Activated gamma-delta T cell (primary cell): ENCODE measurements at places on chromosomes 7 and 10.

DNA sequence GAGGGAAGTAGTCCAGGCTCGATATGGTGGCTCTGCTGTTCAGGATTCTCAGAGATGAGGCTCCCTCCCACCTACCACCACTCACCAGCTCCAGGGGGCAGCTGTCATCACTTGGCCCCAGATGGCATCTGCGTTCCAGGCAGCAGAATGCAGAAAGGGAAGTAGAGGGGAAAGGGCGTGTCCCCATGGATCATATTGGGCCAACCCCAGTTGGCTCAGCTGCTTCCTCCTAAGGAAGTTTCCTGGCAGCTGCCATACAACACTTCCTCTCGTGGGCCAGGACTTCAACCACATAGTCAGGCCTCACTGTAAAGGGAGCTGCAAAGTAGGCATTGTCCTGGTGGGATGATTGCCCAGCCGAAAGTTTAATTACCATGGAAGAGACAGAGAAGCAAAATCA, 1.6 kb upstream of the TEX36 start:
- no peak for DNase-seq

- no peak for DNase-seq
Observed at GRCh38 chr7:153473185-153473584, 579.0 kb upstream of the DPP6 start.

DNA sequence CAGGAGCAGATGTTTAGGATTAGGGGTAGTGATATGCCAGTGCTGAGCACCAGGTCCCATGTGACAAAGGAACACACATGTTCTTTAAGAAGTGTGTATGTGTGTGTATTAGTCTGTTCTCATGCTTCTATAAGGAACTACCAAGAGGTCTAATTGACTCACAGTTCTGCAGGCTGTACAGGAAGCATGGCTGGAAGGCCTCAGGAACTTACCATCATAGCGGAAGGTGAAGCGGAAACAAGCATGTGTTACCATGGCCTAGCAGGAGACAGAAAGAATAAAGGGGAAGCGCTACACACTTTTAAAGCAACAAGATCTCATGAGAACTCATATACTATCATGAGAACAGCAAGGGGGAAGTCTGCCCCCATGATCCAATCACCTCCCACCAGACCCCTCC, 22.8 kb upstream of the PDZD8 start:
- no peak for DNase-seq

DNA sequence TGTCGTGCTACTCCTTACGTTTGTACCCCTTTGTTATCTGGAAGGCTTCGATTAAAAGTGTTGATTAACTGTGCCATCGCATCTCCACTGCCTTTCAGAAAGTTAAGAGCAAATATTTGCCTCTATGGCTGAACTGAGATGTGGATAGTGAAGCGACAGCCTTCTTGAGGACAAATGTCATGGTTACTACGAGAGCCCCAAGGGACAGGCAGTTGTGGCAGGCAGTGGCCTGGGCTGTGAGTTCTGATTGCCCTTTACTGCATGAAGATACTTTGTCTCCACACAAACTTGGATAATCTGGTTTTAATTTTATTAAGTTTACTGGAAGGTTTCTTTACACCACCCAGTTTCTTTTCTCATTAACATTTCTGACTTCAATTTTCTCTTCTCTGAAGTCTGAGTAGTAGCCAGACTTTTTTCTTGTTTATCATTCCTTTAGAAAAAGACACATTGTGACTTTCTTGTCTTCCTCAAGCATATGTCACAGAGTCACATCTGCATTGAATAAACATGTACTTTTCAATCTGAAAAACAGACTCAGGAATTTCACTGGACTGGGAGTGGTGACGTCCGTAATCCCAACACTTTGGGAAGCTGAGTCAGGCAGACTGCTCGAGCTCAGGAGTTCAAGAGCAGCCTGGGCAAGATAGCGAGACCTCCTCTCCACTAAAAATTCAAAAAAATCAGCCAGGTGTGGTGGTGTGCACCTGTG, 1.5 kb downstream of the TAS2R41 start:
- no peak for DNase-seq

GRCh38 chr10:36450380-36450779, 675.0 kb upstream of the ANKRD30A start:
- DNase-seq = no peak

- no peak for DNase-seq
Observed at GRCh38 chr10:131162866-131163843, 148.4 kb downstream of the TCERG1L start.

DNA sequence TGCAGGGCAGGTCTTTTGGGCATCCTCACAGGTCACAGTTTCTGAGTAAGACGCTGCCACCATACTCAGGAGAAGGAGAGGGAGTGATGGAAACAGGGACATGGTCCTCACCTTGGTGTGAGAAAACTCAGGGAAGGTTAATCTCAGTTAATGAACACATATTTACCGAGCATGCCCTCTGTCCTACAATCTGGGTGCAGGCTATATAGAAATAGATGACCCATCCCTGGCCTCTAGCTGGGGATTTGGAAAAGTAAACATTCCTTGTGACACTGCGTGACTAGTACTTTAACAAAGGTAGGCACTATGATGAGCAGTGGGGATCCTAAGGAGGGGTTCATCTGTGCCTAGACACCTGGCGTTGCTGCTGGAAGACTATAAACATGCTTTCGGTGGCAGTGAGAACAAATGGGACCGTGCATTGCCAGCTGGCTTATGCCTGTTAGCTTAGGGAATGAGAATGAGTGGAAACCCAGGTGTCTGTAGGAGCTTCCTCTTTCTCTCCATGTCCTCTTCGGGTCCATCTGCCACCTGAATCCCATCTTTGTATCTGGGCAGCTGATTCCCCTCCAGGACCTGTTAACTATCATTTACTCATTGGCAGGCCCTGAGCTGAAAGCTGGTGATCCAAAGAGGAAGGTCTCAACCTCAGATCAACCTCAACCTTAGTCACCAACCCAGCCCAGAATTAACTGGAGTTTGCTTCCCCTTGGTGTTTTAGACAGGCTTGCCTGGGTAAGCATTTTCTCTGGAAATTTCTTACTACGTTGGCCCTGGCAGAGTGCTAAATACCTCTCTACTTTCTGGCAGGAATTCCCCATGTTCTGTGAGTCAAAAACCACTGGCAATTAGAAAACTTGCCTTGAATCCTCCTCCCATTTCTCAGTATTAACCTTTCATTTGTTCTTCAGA, 794 bp downstream of the MBL2 start:
- DNase-seq = no peak

DNA sequence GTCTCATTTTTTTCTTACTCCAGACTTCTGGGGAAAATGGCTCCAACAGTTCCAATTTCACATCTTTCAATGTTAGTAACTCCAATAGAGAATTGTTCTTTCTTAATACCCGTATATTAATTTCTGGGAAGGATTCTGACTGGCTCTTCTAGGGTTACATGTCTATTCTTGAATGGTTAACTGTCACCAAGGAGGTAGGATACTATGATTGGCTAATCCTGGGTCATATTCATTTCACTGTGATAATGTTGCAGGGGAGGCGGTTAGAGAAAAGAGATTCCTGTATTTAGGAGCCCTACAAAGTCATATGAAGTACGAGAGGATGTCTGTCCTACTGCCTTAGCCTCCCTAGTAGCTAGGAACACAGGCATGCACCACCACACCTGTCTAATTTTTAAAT, 16.1 kb upstream of the VCL start:
- no peak for DNase-seq

- DNase-seq = no peak
Observed at GRCh38 chr7:41295455-41295815, 407.5 kb downstream of the INHBA start.

DNA sequence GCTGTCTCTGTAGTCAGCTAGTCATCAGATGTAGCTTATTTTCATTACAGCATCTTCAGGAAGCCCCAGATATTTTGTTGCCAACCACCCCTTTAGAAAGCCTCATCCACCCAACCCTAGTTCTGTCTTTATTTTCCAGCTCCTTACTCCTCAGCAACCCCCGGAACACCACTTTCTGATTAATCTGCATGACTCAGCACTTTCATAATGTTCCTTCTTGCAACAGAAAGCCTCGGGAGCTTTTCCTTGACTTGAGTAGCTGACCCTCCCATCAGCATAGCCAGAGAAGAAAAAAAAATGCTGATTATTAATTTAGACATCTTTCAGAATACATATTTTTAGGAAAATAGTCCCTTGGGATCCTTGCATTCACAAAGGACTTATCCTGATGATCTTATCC, 244.0 kb upstream of the CXCL12 start:
- DNase-seq = no peak

DNA sequence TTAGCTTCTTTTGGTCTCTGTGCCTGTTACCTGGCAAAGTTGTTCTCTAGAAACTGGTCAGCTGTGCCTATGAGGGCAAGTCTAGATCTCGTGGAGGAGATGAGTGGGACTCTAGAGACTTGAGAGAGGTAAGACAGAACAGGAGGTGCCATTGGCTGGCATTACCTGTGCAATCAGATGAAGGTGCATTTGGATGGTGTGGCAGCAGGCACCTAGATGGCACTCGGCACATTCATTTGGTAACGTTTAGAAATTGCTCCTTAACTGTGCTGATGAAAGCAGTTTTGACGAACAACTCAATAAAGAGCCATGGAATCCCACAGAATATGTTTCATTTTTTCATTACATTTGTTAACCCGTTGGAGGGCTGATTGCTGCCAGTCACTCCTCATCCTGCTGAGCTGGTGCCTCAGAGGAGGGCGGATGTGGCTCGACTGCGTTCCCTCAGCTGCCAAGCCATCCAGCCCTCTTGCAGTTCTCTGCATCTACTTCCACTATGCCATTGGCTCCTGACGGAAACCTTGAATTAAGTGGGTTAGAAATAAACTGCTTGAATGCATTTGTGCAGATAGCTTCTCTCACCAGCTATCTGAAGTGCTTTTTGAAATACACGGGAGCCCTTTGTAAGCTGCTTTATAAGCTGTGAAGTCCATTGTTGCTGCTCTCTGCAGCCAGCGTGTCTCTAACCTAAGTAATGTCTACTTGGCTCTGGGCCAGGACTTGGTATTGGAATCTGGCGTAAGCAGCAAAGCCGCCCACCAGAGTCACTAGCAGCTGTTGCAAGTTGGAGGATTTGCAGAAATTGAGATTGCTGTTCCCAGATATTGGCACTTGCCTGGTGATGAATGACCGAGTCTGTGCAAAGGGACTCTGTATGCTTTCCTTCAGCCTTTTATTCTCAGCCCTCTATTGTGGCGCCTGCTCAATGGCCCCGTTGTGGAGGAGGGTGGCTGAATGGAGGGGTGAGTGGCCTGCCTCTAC, 87.4 kb downstream of the LRRC4 start:
- no peak for DNase-seq

DNA sequence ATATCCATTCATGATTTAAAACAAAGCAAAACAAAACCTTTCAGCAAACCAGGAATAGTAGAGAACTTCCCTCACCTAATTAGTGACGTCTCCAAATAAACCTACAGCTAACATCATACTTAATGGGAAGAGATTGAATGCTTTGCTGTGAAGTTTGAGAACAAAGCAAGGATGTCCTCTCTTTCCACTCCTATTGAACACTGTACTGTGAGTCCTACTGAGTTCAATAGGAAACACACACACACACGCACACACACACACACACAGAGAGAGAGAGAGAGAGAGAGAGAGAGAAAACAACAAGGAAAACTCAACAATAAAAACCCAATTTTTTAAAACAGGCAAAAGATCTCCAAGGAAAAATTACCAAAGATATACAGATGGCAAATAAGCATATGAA, 32.3 kb downstream of the PODXL start:
- DNase-seq = no peak

DNA sequence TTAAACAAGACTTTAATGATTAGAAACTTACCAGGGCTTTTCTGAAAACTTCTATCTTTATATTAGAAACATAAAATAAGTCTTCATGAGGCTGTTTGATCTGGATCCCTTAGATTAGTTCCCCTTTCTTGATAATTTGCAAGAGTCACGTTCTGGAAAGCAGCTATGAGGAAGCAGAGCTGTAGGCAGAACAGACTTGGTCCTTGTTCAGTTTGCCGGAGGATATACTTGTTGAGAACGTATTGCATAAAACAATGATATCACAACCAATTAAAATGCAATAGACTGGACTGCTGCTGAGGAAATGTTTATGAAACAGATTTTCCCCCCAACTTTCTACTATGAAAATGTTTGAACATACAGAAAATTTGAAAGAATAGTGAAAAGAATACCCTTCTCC, 2.8 kb downstream of the SAMD9L start:
- DNase-seq = no peak

GRCh38 chr7:74718336-74718735, 55.5 kb upstream of the NCF1 start:
- no peak for DNase-seq

GRCh38 chr10:13678101-13678843, 91.5 kb downstream of the PRPF18 start:
- DNase-seq = no peak

GRCh38 chr7:82032901-82033300, 263.1 kb upstream of the HGF start:
- no peak for DNase-seq

GRCh38 chr10:20474064-20474463, 423.0 kb downstream of the NEBL start:
- no peak for DNase-seq

- DNase-seq = peak; percentile 13
Observed at GRCh38 chr7:26865094-26865388, 651 bp upstream of the SKAP2 start.

DNA sequence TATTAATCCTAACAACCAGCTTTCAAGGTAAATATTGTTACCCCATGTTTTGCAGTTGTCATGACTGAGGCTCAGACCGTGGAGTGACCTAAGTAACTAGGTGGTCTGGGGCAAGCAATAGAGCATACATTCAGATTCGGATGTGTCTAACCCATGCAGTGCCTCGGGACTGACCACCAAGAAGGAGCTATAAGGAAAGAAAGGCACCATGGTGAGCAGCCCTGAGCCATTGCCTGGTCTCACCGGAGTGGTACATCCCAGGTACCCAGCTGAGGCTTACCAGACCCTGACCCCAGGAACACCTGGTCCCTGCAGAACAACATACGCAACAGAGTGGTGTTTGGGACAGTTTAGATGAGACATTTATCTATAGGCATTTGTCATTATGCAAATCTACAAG, 175.5 kb upstream of the ZMIZ1 start:
- DNase-seq = no peak

GRCh38 chr10:11325817-11326216, 285.6 kb downstream of the USP6NL start:
- no peak for DNase-seq

- DNase-seq = no peak
Observed at GRCh38 chr10:29623797-29624196, 11.0 kb downstream of the SVIL start.

DNA sequence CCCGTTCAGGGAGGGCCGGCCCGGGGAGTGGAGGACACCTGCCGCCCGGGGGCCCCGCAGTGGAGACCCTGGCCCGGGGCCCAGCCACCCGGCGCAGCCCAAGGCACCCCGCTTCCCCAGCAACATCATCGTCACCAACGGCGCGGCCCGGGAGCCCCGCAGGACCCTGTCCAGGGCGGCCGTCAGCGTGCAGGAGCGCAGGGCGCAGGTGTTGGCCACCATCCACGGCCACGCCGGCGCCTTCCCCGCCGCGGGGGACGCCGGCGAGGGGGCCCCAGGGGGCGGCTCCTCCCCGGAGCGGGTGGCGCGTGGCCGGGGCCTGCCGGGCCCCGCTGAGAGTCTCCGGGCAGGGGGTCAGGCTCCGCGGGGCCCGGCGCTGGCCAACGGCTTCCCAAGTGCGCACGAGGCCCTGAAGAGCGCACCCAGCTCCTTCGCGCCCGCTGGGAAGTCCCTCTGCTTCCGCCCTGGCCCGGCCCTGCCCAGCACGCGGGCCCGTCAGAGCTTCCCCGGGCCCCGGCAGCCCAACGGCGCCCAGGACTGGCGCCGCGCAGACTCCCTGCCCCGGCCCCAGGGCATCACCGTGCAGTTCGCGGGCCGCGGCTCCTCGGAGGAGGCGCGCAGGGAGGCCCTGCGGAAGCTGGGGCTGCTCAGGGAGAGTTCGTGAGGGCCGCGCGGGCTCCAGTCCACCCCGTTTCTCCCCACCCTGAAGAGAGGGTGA, 46.7 kb downstream of the PROSER2 start:
- no peak for DNase-seq
